ENCODE measurements at places on chromosomes 7 and 10. TPM values are rescaled to one million over a fixed set of nuclear protein-coding genes. Genes with fewer than 3 reads are reported as not detected.
A peak's percentile ranks its signal among the peaks of the same experiment; 100 is the strongest.

Gene PRRT4
- total RNA-seq: 0.34 TPM

Gene TMEM140
- total RNA-seq: not detected

Gene PON1
- total RNA-seq: not detected

Gene TMEM270
- total RNA-seq: not detected

Gene NANOS1
- total RNA-seq: 3.1 TPM

Gene ADIRF
- not detected for total RNA-seq

Gene ATRNL1
- 17.6 TPM for total RNA-seq

GRCh38 chr7:136964347-136964746, 95.9 kb downstream of the CHRM2 start:
- no peak overlapping the region for H3K27ac ChIP-seq
- H3K4me3 ChIP-seq: no peak overlapping the region
- H3K27me3 ChIP-seq: no peaks in the 10 kb centered on the region

DNA sequence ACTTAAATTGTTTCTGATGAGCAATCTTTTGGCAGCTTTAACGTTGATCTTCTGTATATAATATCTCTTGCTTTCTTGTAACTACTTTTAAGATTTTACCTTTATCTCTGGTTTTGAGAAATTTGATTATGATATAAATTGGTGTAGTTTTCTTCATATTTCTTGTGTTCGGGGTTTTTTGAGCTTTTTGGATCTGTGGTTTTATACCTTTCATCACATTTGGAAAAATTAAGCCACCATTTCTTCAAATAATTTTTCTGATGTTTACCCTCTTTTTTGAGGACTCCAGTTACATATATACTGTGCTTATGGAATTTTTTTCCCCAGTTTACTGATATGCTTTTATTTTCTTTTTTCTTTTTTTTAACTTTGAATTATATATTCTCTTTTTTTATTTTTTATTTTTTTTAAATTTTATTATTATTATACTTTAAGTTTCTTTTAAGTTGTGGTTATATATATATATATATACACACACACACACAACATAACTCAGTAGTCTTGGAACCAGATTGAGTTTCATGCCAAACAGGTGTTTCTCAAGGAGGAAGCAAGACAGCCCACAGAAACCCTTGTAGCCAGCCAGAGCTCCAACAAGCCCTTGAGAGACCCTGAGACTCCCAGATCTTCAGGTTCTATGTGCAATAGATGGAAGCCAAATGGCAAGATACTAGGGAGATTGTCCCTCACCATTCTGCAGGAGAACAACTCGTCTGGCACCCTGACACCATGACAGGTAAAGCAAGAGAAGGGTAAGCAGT, 27.5 kb upstream of the NME8 start:
- H3K4me3 ChIP-seq: no peak overlapping the region
- no peak for DNase-seq
- no peaks in the 10 kb centered on the region for H3K36me3 ChIP-seq

- no peak for DNase-seq
- no peak overlapping the region for H3K4me3 ChIP-seq
- H3K4me1 ChIP-seq: 0 out of 2 replicates have a peak, but pooled peaks cover 2% of the 10 kb centered on the region
- no peaks in the 10 kb centered on the region for H3K36me3 ChIP-seq
Measured at GRCh38 chr10:74928742-74929191, 102.4 kb downstream of the KAT6B start.

- H3K36me3 ChIP-seq: no peaks in the 10 kb centered on the region
- no peak overlapping the region for H3K27ac ChIP-seq
- H3K4me1 ChIP-seq: no peaks in the 10 kb centered on the region
Measured at GRCh38 chr7:69631131-69631530, 32.9 kb downstream of the AUTS2 start.

DNA sequence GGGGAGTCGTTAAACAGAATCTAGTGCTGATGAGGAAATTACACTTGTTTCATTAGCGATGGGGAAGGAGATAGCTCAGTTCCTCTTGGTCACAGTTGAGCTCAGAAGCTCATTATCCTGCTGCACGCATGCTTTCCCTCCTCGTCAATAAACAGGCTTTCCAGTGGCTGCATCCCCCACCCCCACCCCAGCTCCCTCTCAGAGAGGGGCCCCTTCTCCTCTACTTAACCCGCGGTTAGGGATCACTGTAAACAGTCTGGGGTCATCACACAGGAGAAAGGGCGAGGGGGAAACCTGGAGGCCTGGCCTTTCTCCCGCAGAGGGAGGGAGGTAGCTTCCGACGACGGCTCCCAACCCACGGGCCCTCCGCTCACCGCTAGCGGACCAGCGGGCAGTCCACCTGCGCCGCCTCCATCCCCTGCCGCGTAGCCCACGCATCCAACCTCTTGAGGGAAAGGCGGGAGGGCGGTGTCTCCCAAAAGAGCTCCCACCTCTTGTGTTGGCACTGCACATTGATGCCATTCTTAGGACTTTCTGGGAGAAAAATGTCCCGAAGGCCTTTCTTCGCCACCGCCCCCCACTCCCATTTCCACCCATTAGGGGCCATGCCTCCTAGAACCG, 80.8 kb downstream of the PAX2 start:
- no peak for DNase-seq
- H3K36me3 ChIP-seq: no peaks in the 10 kb centered on the region
- peaks cover 88% of the 10 kb centered on the region for H3K27me3 ChIP-seq
- H3K27ac ChIP-seq: no peak overlapping the region
- peaks cover 17% of the 10 kb centered on the region for H3K4me1 ChIP-seq
- no peak overlapping the region for H3K4me3 ChIP-seq

- no peaks in the 10 kb centered on the region for H3K4me1 ChIP-seq
- no peak overlapping the region for H3K27ac ChIP-seq
- no peaks in the 10 kb centered on the region for H3K27me3 ChIP-seq
- no peak overlapping the region for H3K4me3 ChIP-seq
- DNase-seq: peak; percentile 69
Measured at GRCh38 chr10:93220296-93221170, 146.8 kb downstream of the CYP26A1 start.

DNA sequence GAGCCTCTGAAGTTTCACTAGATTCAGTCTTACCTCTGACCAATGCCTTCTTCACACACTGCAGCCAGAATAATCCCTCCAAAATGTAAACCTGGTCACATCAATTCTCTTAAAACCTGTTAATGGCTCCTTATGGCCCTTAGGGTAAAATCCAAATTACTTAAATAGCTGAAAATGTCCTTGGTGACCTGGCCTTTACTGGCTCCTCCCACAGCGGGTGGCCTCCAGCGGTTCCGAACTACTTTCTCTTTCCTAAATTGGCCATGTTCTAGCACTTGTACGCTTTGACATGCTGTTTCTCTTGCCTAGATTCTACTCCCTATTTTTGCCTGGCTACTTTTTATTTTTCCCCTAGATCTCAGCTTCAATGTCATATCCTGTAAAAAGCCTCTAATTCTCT, 36.1 kb downstream of the AGK start:
- H3K4me1 ChIP-seq: peaks cover 14% of the 10 kb centered on the region
- DNase-seq: no peak
- no peak overlapping the region for H3K27ac ChIP-seq
- H3K36me3 ChIP-seq: no peaks in the 10 kb centered on the region
- H3K27me3 ChIP-seq: no peaks in the 10 kb centered on the region
- no peak overlapping the region for H3K4me3 ChIP-seq

DNA sequence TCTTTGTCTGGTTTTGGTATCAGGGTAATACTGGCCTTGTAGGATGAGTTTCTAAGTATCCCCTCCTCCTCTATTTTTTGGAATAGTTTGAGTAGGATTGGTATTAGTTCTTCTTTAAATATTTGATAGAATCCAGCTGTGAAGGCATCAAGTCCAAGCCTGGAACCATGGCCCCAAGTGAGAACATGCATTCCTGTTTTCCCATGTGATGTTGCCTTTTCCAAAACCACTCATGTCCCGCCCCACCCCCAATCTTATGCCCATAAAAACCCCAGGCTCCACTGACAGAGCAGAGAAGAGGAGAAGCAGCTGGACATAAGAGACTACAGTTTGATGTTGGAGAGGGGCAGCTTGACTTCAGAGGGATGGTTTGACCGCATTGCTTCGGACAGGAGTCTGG, 71.2 kb downstream of the MINPP1 start:
- no peak overlapping the region for H3K4me3 ChIP-seq
- H3K27ac ChIP-seq: no peak overlapping the region
- H3K4me1 ChIP-seq: no peaks in the 10 kb centered on the region

- H3K4me1 ChIP-seq: no peaks in the 10 kb centered on the region
- H3K27ac ChIP-seq: no peak overlapping the region
- no peaks in the 10 kb centered on the region for H3K36me3 ChIP-seq
- no peaks in the 10 kb centered on the region for H3K27me3 ChIP-seq
Measured at GRCh38 chr7:43592326-43592725, 9.4 kb downstream of the STK17A start.

DNA sequence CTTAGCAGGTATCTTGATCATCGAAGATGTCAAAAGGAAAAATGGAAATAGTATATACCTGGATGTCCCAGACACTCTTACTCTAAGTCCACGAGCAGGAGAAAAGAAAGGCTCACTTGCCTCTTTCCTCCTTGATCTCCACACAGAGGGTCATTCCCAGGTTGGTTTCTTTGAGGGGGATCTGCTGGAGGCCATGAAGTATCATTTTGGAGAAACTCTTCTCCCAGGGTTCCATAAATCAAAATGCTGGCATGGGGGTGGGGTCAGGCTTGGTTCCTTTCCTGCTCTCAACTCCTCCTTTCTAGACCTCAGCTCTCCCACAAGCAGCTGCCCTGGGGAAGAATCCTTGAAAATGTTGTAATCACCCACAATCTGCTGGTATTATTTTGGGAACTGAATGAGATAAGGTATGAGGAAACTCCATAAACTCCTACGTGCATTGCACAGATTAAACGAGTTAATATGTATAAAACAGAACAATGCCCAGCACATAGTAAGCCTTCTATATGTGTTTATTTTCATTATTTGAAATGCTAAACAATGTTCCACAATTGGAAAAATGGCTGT, 54.4 kb downstream of the PRKCQ start:
- no peak overlapping the region for H3K27ac ChIP-seq
- H3K4me3 ChIP-seq: no peak overlapping the region
- no peak for DNase-seq
- no peaks in the 10 kb centered on the region for H3K4me1 ChIP-seq
- H3K27me3 ChIP-seq: no peaks in the 10 kb centered on the region

DNA sequence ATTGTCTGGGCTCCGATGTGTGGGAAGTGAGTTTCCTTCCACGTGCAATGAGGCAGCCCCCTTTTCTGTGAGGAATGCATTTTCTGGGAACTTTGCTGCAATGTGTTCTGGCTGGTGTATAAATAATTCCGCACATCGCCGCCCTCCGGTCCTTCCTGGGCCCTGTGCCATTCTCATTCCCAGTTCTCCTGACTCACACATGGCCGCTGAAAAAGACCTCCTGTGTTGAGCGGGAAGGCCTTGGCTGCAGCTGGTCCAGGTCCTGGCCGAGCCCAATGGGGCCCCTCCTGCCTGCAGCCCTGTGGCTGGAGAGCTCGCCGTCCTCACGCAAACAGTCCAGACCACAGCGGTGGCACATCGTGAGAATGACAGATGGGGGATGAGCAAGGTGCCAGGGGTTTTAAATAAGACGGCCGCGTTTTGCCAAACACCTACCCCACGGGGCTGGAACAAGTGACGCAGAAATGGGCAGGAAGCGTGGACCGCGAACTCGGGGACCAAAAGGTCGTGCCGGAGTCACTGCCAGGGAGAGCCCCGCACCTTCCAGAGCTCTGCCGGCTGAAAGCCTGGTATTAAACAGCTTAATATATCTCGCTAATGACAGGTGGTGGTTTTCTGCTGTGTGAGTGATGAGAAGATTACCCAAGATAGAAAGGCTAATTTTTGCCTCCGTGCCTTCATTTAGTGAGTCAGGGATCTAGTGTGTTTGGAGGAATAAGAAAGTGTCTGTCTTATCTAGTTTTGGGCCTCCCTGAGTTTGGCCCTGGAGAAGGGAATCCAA, 37.0 kb downstream of the FAM20C start:
- no peaks in the 10 kb centered on the region for H3K27me3 ChIP-seq
- no peak overlapping the region for H3K4me3 ChIP-seq
- DNase-seq: no peak
- H3K4me1 ChIP-seq: no peaks in the 10 kb centered on the region
- no peak overlapping the region for H3K27ac ChIP-seq
- no peaks in the 10 kb centered on the region for H3K36me3 ChIP-seq

DNA sequence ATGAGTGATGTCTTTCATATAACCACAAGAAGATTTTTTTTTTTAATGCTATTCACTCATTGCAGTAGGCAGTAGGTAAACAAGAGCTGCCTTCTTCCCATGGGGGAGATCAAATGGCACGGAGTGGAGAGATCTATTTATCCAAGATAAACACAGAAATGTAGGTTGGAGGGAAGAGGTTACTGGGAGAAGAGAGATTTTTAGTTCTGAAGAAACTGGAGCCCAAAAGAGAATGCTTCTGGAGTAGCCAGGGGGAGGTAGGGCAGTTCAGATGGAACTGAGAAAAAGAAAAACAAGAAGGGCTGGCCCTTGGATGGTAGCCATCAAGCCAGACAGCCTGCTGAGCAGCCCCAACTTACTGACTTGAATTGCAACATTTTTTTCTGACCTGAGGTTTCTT, 270.1 kb upstream of the TPK1 start:
- no peaks in the 10 kb centered on the region for H3K27me3 ChIP-seq
- H3K4me1 ChIP-seq: no peaks in the 10 kb centered on the region
- no peak overlapping the region for H3K27ac ChIP-seq

DNA sequence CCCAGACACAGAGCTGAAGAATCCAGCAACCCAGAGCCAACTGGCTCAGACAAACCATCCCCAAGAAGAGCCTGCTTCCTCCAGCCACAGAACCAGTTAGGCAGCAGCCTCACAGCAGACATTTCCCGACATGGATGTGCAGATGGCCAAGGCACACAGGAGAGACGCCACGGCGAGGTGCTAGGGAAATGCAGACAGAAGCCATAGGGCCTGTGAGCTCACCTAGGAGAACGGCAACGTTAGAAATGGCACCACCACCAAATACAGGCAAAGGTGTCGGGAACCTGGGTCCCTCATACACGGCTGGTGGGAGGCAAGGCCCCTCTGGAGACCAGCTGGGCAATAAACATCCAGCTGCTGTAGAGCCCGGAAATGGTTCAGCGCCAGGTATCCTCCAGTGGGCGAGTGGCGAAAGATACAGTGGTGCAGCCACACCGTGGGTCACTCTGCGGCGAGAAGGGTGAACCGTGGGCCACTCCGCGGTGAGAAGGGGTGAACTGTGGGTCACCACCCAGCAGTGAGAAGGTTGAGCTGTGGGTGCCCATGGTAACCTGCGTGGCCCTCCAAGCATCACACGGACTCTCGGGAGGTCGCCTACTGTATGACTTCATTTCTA, 31.2 kb downstream of the JAKMIP3 start:
- no peaks in the 10 kb centered on the region for H3K36me3 ChIP-seq
- DNase-seq: no peak
- no peak overlapping the region for H3K4me3 ChIP-seq
- H3K27me3 ChIP-seq: no peaks in the 10 kb centered on the region
- H3K27ac ChIP-seq: no peak overlapping the region

Data from H1 (cell line).